Activated CD4-positive, alpha-beta T cell treated with anti-CD3 and anti-CD28 coated beads, Interleukin-2, Interleukin-6, amounts not matched to agents 100 ng/mL and 50 ng/mL, durations not matched to agents 16 hours and 8 hours (primary cell): ENCODE measurements at places on chromosomes 2 and 18.

DNA sequence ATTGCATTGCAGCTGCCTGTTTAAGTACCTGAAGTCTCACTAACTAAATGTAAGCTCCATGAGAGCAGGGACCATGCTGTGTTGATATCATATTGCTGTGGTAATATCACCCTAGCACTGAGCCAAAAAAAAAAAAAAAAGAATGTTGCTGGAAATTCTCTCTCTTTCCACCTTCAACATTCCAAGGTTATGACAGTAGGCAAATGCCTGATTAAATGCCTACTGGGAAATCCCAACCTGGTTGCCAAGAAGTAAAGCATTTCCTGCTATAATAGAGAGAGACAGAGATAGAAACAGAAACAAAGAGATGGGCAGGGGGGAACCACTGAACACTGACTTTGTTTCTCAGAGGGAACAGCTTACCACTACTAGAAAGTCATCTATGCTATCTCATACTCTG lies 1604.2 kb downstream of the LRP1B start:
- no peak for DNase-seq

- no peak for DNase-seq
These were observed 160.9 kb downstream of the RDH14 start for GRCh38 chr2:18399601-18400000.

DNA sequence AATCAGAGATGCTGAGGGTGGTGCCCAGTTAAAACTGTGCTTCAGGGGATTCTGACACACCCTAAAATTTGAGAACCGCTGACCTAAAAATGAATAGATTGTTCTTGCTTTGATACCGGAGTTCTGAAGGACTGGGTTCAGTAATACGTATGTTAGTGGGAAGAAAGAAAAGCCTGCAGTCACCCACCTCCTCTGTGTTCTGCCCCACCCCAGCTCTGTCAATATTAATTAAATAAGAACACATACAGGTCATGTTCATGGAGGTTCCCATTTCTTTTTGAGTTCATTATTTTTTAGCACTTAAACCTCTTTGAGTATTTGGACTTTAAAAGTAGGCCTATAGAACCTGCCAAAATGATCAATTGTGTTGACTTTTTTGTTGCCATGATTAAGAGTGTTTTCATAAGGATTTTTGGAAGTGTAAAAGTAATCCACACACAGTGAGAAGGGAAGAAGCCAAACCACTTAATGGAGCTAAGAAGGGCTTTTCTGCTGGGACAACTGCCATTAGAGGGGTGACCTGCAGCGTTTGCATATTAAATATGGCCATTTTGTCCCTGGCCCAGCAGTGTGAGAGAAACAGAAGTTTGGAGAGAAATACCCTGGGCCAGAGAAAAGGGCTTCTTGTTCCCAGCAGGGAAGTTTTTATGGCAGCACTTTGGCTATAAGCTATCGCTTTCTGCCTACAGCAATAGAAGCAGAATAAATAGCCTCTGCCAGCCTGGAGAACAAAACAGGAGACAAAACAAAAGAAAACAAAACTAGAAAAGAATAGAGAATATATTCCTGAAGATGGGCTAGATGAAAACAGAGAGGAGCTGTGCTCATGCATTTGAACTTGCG lies 80.7 kb upstream of the RNF152 start:
- no peak for DNase-seq

DNA sequence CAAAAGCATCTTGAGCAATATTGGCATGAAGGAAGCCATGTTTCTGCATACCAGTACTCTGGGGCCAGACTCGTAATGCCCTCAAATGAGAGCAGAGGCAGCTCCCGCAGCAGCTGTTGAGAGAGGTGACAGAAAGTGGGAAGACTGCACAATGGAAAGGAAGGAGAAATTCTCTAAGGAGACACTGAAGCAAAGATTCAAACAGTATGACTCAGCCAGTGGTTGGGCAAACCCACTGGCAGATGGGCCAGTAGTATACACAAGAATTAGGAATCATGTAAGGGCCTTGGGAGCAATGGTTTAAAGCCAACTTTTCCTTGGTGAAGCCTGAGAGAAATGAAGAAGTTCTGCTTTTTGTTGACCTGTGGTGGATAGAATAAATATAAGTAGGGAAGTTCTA lies 2092.7 kb upstream of the PIK3C3 start:
- DNase-seq, result no peak

DNA sequence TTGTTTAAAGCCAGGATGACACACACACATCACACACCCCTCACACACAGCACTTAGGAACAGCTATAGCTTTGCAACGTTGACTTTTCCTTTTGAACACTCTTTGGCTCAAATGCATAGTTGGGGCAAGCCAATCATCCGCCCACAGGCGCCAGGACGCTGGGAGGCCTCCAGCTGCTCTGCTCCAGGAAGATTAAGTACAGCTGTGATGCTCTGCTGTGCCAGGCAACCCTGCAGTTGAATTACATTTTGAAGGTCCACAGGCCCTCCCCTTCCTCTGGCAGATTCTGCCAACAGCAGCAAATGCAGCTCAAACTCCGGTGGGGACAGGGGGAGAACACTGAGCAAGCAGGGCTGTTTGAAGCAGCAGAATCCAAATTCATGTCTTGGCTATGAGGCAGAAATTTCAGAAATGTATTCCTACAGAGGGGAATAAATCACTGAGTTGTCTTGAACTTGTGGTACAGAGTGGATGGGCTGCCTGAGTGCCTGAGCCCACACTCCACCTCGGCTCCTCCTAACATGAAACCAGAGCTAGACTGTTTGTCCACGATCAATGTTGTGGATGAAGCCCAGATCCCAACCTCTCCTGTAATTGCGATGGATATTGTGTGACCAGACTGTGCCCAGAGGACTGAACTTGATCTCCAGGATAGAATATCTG lies 86.5 kb upstream of the PPP1CB start:
- no peak for DNase-seq

- DNase-seq, result no peak
These were observed 27.1 kb downstream of the RRM2 start for GRCh38 chr2:10149635-10150034.

DNA sequence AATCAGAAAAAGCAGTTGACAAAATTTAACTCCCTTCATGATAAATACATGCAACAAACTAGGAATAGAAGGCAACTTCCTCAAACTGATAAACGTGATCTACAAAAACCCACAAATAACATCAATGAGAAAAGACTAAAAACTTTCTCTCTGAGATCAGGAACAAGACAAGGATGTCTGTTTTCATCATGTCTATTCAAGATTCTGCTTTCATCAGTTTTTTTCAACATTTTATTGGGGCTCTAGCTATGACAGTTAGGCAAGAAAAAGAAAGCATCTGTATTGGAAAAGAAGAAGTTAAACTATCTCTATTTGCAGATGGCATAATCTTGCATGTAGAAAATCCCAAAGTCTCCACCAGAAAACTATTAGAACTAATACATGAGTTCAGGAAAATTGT lies 12.3 kb upstream of the CHST10 start:
- DNase-seq, result no peak

GRCh38 chr2:152445791-152446201 lies 110.8 kb downstream of the FMNL2 start:
- DNase-seq, result peak; percentile 28

DNA sequence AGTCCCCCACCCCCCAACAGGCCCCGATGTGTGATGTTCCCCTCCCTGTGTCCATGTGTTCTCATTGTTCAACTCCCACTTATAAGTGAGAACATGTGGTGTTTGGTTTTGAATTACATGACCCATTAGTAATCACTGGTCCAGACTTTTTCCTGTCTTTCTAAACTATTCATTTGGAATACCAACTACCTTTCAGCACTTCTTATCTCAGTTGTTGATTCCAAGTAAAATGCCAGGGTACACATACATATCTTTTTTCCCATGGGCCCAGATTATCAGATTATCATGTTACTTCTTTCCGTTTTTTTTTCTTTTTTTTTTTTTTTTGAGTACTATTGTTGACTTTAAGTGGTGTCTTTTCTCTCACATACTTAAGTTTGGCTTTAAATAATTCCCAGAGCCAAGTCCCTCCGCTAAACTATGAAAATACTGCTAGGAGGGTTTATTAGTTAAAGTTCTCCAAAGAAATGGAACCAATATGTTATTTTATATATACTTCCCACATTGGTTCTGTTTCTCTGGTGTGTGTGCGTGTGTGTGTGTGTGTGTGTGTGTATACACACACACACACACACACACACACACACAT lies 389.3 kb downstream of the IRS1 start:
- DNase-seq, result no peak

- DNase-seq, result no peak
These were observed 118.4 kb downstream of the TWIST2 start for GRCh38 chr2:238966072-238966937.

DNA sequence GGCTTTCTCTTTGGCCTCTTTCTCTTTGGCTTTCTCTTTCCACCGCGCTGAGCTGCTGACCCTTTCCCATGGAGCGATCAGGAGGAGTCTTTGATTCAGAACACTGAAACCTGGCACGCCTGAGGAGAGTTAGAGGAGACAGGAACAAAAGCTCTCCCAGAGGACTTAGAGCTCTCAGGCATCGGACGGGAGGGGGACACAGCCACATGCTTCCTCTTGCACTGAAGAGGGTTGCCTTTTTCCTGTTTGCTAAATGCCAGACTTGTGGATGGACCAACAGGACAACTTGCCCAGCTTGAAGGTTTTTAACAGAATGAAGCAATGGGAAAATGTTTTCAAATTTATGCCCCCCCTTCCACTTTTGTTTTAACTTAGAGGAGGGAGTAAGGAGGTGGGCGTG lies 3.6 kb upstream of the PTPN18 start:
- DNase-seq, result no peak
